DMS153 (cell line): ENCODE measurements at places on chromosomes 13 and 19.

DNA sequence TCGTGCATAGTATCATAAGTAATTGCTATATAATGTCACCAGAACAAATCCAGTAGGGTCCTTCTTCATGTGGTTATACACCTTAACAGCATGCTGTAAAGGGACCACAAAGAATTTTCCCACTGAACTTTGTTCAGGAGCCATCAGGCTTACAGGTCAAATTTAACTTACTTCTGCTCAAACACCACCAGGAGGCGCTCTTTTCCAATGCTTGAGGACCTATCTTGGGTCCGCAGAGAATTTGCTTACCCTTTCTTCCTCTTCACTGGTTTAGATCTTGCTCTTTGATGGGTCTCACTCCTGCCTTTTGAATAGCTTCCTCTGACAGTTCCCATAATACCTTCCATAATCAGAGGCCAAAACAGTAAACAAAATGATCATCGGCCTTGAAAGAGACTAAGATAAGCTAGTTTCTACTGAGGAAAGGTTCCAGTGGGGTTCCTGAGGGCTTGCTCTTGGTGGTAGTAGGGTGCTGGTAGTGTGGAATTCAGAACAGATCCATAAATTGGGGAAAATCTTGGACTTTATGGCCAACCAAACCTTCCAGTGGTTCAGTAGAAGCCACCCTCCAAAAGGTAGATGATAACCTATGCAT is 37.4 kb downstream of the SCGB2B2 start:
- DNase-seq, result peak; percentile 29

DNA sequence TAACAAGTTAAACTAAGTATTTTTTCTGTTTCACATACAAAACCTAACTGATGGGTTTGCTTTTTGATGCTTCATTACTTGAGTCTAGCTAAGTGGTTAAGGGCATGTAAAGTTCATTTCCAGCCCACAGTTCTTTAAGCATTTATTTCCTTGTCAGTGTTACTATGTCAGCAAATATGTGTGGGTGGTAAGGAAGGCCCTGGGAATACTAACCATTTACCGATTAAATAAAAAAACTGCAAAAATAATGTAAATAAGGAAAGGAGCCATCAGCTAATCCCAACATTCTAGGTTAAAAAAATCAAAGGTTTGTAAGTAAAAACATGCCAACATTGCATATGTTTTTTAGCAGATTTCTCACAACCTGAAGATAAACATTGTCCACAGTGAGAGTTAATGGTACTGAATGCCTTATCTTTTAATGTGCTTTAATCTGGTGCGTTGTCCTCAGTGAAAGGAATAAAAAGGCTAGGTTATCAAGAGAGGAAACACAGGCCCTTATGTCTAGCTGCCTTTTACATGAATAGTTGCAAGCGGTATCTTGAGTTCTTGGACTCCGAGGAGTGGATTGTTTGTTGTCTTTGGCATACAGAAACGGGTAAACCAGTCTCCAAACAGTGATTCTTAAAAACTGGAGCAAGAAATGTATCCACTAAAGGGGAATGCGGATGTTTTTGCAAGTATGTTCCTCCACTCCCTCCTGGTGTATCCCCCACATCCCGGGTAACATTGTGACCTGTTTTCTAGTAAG is 949.6 kb upstream of the SLC10A2 start:
- DNase-seq, result no peak

DNA sequence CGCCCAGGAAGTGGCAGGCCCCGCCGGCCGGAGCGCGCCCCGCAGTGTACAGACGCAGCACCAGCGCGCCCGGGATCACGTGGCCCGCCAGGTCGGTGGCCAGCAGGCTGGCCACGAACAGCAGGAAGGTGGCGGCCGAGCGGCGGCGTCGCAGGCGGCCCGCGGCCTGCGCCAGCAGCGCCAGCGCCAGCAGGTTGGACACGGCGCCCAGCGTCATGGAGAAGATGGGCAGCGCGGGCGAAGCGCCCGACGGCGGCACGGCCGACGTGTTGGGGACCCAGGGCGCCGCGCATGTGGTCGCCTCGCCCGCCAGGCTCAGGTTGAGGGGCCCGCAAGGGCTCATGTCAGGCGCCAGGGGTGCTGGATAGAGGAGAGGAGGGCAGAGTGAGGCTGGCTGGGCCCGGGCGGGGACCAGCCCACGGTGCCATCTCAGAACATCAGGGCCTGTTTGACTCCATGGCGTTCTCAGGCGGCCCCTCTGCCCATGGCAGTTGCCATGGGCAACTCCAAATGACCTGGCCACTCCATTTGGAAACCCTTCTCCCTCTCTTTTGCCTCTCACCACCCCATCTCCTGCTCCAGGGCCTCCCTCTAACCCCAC is 1.1 kb downstream of the PTGER1 start:
- no peak for DNase-seq

- no peak for DNase-seq
Measured at GRCh38 chr13:114286808-114287207, 5.4 kb downstream of the UPF3A start.

DNA sequence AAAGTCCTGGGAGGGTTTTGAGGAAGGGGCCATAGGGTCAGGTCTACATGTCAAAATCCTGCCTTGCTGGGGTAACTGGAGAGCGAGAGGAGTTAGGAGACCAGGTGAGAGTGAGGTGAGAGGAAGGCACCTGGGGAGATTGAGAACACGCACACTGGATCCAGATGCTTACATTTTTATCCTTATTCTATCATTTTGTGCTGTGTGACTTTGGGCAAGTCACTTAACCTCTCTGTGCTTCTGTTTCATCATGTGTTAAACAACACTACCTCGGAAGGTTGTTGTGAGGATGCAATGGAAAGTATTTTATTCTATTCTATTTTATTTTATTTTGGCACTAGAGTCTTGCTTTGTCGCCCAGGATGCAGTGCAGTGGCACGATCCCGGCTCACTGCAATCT is 3.5 kb downstream of the C19orf81 start:
- no peak for DNase-seq

DNA sequence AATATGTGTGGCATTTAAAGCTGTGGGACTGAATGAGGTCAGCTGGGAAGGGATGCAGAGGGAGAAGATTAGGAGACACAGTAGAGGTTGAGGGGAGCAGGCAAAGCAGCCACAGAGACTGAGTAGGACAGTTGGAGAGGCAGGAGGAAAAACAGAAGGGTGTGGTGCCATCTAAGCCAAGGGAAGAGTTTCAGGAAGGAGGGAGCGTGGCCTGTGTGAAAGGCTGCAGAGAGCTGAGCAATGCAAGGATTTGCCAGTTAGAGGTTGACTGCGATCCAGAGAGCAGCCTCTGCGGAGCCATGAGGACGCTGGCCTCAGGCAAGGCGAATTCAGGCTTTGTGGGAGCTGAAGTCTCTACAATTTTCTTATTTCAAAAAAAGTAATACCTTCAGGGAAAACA is 28.9 kb downstream of the SOX21 start:
- no peak for DNase-seq

GRCh38 chr13:53778937-53779336 is 750.3 kb downstream of the OLFM4 start:
- DNase-seq, result no peak

- no peak for DNase-seq
Measured at GRCh38 chr13:68834375-68834774, 1273.3 kb upstream of the ATXN8OS start.

DNA sequence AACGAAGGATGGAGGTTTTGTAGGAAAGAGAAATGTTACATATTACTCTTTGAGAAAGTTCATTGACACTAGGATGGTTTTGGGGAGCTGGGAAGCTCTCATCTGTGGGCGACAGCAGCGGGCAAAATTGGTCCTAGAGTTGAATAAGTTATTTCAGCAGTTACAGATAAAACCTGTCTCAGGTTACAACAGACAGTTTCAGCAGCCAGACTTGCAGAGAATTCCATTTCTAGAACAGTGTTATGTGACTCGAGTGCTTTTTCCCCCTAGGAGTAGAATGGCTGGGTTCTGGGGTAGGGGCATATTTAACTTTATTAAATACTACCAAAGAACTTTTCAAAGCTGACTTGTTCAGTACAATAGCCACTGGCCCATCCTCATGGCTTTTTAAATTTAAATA is 46.7 kb upstream of the UBL3 start:
- DNase-seq, result no peak

DNA sequence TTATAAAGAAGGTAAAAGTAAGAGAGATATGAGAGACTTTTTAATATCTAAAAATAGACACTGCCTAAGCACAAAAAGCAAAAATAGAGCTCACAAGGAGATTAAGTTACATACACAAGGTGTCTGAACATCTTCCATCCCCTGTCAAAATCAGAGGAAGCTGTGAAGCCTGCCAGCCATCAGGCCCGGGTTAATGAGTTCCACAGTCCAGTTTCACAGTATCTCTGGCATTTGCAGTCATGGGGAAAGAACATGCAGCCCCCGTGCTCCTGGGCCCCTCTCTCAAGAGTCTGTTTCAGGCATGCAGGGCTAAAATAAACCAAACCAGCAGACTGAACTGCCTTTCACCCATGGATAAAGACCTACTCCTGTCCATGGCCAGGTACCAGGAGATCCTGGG is 79.2 kb downstream of the TBC1D4 start:
- DNase-seq, result no peak

DNA sequence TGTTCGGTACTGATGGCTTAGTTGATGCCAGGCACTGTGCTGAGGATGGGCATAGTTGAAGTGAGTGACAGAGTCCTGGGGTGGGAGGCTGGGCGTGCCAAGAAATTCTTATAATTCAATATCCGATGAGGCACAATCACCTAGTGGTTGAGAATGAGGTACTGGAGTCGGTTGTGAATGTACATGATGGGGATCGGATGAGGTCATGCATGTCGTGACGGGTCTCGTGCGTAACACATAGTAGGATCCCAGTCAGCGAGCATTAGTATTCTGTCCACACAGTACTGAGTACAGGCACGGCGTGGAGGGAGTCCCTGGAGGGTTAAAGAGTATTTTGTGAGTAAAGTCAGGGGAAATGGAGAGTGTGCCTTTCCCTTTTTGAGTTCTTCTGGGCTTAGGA is 2.8 kb downstream of the SAFB start:
- no peak for DNase-seq

DNA sequence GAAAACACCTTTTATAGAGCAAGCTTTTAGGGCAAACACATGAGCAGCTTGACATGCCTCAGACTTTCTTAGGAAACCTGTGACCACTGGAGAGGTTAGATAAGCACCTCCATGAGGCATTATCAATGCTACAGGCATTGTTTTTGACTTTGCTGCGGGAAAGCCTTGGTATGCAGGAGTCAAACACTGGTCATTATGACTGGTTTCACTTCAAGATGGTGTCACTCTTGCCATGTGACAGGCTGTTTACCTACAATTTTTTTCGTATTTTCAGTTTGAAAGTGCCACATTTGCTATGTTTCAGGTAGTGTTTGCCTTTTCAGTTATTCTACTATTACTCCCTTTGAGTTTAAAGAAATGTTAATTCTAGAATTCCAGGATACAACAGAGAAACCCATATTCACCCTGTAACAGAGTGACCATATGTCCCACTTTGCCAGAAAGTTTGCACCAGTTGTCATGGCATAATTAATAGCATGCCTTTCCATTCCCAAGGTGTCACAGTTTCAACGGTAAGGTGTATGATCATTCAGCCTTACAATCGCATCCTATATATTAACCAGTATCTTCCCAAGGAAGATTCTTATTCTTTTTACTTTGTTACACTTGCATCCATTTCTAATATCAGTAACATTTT is 33.0 kb downstream of the USP12 start:
- no peak for DNase-seq

DNA sequence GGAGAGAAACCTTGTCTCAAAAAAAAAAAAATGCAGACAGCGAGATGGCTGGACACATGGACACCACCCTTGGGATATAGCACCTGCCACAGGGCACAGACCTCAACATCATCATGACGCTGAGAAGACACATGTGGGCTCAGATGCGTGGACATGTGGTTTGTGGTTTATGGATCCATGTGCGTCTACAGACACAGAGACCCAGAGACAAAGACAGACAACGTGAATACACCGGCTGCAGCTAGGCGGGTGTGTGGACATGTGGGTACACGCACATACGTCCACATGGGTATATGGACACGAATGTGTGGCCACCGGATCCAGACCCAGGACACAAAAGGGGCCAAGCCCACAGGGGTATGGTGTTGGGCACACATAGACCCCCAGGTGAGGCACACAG is 1.3 kb downstream of the TNFSF14 start:
- no peak for DNase-seq

GRCh38 chr13:45454204-45454603 is 10.5 kb upstream of the COG3 start:
- no peak for DNase-seq
